Foreskin fibroblast (primary cell): ENCODE measurements at places on chromosomes 7 and 10.

DNA sequence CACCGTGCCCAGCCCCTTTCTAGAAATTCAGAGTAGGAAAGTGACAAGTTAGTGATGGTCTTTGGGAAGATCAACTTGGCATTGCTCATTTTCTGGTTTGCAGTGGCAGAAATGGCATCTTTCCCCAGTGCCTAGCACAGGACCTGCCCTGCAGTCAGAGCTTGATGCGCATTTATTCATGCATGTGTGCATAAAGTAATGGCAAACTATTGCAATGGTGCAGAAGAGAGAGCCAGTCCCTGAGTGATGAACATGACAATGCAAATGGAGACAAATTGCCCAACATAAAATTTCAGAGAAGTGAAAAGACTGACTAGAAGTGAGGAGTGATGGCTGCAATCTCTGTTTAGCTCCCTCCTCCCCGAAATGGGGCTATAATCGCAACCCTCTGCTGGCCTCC, 268.2 kb downstream of the CCSER2 start:
- no peak for DNase-seq

- DNase-seq, result no peak
Measured at GRCh38 chr7:6148724-6149360, 117.7 kb downstream of the ANKRD61 start.

- DNase-seq, result no peak
Measured at GRCh38 chr7:113158756-113159155, 40.4 kb upstream of the SMIM30 start.

DNA sequence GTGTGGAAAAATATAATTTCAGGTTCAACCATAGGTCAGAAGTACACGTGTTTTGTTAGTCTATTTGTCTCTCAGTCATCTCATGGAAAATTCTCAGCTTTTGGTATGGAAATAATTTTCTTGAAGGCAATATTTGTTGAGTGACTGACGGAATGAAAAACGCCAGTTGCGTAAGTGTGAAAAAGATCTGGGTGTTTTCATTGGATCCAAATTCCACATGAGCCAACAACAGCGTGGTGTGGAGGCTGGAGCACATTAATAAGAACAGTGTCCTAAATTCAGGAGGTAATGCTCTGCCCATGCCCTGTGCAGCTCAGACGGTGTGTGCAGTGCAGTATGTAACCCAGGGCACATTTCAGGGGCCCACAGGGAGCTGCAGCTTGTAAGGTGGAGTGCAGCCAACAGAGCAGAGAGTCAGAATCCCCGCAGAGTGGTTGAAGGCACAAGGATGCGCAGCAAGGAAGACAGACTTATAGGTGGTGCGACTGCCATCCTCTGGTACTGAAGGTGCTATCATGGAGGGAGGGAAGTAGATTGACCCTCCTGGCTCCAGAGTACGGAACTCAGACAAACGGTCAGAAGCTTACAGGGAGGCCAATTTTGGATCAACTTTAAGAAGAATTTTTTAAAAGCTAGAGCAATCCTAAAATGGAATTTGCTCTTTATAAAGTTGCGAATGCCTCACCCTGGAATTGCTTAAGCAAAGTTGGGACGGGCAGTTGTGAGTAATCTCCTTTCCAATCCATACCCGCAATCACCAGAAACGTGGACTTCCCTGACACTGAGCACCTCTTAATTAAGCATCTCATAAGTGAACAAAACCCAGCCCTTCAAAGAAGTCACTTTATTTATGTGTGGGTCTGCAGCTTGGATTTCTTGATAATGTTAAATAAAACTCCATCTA, 38.0 kb downstream of the EGFR start:
- DNase-seq, result peak; percentile 77

DNA sequence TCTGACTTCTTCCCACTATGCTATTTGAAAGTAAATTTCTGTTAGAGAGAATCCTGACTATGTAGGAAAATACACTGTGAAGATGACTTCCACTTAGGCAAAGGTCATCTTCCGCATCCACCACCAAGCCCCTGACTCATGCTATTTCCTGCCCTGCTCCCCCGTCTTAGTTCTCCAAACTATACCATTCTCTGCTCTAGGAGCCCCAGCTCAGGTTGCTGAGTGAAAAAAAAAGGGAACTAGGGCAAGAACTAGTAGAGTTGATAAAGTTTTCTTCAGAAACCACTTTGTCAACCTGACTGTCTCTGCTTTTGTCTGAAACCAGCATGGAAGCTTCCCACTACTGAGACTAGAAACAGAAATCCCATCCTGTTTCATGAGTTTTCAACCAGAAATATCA, 96.9 kb downstream of the EVX1 start:
- DNase-seq, result no peak

DNA sequence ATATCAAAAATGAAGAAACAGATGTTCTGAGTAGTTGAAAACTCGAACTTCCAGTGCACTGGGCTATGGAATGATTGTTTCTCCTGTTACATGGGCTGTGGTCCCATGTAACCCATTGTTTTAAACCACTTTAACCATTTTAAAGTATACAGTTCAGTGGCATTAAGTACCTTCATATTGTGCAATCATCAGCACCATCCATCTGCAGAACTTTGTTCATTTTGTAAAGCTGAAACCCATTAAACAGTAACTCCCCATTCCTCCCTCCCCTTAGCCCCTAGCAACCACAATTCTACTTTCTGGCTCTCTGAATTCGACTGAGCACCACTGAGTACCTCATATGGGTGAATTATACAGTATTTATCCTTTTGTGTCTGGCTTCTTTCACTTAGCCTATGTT, 217.4 kb downstream of the LRMDA start:
- DNase-seq, result no peak

DNA sequence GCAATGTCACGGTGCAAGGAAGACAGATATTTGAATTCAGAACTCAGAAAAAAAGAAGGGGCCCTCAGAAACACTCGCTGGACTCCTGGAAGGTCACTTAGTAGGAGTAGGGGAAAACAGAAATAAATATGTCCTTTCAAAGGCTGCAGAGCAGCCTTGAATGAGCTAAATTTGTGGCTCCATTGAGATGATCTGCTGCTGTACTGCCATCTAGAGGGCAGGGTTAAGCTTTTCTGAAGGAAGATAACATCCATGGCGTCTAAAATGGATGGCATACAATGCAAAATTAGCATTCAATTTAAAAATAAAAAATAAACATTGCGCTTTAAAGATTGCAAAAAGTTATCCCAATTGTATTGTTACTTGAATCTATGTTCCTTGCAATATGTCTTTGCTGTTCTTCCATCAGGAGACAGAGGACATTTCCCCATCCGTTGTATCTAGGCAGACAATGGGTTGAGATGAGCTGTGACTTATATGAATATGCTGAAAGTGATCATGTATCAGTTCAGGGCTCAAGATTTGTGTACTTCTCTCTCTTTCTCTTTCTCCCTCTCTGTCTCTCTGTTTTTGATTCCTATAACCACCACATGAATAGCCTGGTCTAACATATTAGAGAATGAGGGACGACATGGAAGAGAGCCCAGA, 642.2 kb downstream of the SH2D4B start:
- peak; percentile 1 for DNase-seq

GRCh38 chr7:106979551-106980357, 64.8 kb upstream of the PRKAR2B start:
- DNase-seq, result no peak

- DNase-seq, result no peak
Measured at GRCh38 chr10:23367896-23368595, 23.4 kb upstream of the C10orf67 start.
